ENCODE measurements at places on chromosomes 2 and 18.

GRCh38 chr2:99711144-99711543 lies 221.3 kb upstream of the REV1 start:
- DNase-seq, result no peak

DNA sequence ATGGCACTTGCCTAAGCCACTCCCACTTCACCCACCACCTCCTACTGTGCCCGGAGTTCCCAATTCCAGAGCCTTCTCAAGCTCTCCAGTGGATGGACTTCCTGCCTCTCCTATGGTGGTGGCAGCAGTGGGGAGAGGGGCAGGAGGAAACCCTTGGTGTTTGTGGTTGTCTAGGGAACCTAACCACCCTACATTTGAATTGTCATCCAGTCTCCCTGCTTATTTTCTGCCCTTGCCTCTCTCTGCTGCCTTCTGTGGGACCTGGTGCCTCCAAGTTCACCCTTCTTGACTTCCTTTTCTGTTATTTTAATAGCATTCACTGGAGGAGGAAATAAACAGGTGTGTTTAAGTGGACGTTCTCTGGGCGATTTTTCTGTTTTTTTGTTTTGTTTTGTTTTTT lies 50.0 kb upstream of the HPCAL1 start:
- no peak for DNase-seq

DNA sequence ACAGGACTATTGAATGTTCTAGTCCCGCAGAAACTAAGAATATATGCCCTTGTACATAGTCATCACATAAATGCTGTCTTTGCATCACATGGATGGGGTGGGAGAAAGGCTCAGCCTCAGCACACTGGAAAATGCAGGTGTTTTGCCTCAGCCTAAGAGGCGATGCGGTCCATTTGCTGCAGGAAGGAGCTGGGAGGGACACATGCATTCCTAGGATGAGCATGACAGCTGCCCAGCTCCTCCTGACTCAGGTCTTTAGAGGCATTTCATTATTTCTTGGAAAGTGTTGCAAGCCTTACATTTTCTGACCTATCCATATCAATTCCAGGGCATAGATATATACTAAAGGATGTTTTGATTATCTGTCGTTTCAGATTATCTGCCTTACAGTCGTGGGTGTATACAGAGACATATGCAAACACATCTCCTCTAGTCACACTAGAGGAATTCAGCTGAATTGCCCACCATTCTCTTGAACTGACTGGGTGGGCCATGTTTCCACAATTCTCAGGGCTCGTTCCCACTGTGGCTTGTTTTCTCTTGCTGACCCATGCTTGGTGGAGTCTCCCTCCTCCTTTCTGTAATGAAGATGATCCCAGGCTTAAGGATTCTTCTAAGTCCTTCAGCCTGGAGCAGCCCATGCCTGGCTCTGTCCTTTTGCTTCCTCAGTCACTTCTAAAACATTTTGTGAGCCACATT lies 156.9 kb downstream of the SETBP1 start:
- no peak for DNase-seq

DNA sequence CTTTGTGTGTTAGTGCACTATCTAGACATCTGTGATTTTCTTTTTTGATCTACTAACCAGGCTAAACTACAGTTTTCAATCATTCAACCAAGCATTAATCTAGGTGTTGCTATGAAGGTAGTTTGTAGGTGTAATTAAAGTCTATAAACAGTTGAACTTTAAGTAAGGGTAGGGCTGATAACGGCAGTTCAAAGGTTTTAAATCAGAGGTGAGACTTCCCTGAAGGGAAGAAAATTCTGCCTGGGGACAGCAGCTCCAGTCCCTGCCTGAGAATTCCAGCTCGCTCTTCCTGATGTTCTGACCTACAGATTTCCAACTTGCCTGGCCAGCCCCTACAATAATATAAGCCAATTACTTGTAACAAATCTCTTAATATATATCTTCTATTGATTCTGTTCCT lies 663.9 kb downstream of the MBD2 start:
- no peak for DNase-seq
